Fibroblast of the conjunctiva (primary cell): ENCODE measurements at places on chromosomes 4 and X.

DNA sequence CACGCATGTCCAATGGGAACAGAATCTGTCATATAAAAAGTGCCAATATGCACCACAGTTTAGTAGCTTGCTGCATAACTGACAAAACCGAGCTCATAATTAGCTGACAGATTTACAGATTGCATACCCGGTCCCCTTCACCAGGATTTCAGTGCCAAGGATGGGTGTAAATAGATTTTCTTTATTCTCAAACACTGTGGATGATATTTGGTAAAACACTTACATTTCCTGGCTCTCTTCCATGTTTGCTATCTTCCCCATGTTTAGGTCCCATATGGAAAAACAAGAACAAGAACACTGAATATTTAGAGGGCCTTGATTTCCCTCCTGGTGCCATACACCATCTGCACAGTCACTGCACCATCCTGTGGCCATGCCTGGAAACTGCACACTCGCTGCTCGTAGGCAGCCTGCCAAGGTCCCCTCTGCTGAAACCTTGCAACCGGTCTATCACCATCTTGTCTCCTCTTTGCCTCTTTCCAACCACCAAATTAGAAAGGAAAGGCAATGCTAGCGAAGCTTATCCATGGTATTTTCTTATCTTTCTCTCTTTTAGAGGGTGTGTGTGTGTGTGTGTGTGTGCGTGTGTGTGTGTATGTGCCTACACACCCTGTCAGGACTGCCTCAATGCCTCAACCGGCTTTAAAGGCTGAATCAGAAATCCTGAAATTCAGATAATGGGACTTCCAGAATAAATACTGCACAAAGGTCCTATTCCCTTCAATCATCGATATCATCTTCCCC is 124.2 kb upstream of the MBNL3 start:
- DNase-seq: peak; percentile 12

- DNase-seq: peak; percentile 1
Measured at GRCh38 chr4:126582737-126583136, 1050.0 kb upstream of the INTU start.

DNA sequence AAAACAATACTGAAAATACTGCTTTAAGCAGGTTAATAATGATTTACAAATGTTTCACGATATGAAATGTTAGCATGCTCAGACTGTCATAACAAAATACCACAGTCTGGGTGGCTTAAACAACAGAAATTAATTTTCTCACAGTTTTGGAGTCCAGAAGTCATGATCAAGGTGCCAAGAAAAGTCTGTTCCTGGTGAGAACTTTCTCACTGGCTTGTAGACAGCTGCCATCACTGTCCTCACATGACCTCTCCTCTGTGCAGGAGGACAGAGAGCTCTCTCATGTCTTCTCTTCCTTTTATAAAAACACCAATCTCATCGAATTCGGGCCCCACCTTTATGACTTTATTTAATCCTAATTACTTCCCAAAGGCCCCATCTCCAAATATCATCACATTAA is 426.7 kb downstream of the KLHL13 start:
- no peak for DNase-seq

- peak; percentile 13 for DNase-seq
Measured at GRCh38 chrX:150575419-150575814, 7.0 kb downstream of the MTM1 start.

DNA sequence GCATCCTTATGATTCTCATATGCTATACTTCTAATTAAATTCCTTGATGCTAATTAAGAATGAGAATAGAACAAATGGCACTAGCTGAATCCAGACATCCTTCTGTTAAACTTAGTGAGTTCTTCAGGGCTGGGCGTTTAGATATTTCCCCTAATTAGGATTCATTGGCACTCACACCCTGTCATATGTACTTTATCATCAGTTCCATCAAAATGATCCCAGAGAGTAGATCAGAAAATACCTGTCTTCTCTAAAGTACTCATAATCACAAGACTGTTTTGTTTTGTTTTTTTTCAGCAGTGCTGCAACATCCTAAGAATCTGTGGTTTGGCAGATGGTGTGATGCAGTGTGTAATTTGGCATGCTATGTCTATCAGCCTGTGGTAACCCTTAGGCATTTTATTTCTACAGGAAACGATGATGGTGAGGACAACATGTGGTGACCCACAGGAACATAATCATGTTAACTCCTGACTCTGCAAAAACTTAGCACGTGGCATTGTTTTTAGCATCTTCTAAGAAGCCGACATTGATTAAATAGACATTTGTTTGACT is 2528.4 kb downstream of the ARAP2 start:
- peak; percentile 74 for DNase-seq

DNA sequence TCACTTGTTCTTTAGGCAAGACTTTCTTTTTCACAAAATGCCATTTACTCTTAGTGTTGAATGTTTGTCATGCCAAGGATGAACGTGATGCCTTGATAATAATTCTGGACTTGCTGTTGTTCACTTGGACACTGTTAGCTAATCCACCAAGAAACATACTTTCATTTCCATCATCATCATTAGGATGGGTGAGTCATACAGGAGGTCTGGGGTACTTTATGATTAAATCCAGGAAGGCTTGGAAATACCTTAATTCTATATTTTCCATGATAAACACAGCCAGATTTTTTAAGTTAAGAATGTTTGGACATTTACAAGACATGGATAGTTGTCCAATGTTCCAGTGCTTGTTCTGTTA is 260.7 kb upstream of the GIMD1 start:
- no peak for DNase-seq

DNA sequence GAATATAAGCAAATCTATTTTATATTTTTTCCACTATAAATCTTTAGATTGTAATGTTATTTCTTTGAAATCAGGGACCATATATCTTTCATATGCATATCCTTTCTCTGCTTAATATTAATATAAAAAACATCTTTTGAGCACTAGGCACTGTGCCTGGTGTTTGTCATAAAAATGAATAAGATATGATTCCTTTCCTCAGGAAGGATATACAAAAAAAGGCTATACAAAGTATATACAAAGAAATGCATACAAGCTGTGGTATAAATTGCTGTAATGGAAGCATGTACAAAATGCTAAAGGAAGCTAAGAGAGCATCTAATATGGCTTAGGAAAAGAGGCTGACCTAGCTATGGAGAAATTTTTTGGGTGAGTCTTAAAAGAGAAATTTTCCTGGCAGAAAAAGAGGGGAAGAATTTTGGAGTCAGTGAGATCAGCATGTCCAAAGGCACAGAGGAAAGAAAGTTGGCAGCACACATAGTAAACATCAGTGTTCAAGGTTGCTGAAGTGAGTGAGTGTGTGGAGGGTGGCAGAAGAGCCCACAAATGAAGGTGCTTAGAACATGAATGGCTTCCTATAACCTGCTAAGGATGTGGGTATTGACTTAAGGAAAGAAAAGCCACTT is 500.0 kb downstream of the SPRY1 start:
- DNase-seq: no peak

DNA sequence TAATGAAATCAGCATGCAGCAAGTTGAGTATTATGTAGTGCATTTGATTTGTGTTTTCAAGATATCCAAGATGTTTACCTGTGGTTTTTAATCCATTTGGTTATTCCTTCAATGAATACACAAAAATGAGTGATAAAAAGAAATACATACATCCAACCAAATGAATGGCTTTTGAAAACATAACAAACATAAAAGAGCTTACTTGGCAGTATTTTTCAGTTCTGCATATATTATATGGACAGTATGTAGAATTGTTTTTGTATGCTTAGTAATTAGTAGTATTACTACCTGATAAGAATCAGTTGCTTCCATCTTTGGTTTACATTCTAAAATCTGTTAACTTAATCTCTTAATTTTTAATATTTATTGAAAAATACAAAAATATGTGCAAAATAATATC is 908.9 kb upstream of the AGA start:
- DNase-seq: no peak

GRCh38 chr4:7160439-7160838 is 31.9 kb upstream of the SORCS2 start:
- DNase-seq: no peak

DNA sequence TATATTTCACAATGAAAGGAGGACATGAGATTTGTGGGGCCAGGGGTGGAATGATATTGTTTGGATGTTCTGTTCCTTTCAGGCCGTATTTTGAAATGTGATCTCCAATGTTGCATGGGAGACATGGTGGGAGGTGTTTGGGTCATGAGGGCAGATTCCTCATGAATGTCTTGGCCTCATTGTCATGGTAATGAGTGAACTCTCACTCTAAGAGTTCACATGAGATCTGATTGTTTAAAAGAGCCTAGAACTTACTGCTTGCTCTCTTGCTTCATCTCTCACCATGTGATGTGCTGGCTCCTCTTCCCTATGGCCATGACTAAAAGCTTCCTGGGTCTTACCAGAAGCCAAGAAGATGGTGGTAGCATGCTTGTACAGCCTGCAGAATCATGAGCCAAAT is 1183.0 kb downstream of the TECRL start:
- no peak for DNase-seq

DNA sequence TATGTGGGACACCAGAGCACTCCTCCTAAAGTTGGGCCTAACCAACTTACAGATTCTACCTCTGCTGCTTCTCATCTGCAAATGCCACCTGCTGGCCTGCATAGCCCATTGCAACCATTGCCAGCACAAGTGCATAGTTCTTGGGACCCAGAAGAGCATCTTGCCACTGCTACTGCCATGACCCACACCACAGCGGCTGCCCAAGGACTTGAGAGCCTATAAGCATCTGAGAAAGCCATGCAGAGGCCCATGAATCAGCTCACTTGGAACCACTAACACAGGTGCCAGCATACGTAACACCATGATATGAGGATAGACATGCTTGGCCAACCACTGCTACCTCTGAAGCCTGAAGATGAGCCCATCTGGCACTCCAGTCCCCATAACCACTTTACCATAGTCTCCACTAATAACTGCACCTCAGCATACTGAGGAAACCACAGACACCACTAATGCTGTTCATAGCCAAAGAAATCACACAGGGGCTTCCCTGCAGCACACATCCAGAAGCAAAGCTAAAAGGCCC is 258.1 kb upstream of the AGTR2 start:
- DNase-seq: no peak

DNA sequence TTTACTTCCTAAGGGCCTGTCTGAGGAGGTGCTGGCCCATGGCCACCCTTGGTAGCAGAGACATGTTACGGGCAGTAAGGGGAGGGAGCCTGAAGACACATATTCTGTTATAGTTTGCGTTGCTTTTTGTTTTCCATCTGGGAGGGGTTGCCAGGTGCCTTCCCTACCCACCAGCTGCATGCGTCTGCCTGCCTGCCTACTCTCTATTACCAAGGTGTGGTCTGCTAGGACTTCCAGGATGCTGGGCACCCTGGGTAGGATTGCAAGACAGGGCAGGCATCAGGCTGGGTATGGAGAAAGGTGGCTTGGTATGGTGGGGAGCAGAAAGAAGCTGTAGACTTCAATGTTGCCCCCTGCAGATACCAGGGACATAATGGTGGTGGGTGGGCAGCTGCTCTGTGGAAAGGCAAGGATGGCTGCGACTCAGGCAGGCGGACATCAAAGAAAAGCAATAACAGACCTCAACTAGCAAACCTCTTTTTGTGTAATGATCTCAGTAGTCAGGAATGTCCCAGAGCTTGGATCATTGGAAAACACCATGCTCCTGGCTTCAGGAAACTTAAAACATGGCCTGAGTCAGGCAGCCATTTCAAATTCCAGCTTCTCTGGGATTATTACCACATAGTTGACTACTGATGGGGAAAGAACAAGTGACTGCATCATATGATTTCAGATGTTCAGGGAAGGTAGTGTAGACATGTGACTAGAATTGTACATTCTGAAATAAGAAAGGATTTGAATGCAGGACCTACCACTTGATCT is 67.8 kb downstream of the HOPX start:
- DNase-seq: no peak

DNA sequence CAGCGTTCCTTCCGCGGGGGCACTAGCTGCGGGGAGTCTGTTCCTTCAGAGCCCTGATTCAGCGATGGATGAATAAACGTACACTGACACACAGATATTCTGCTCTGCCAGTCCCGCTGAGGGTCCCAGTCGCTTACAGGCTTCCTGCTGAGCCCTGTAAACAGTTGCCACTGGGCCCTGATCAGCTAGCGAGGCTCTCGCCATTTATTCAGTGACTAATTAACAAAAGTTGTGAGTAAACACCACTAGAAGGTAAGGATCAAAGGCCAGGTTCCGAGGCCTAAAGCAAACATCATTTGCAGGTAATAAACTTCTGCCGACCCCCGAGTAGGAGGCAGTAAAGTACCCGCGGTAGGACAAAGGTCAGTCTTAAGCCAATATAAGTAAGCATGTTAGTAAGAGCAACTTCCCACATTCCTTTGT is 442.6 kb upstream of the GALNT7 start:
- DNase-seq: no peak

DNA sequence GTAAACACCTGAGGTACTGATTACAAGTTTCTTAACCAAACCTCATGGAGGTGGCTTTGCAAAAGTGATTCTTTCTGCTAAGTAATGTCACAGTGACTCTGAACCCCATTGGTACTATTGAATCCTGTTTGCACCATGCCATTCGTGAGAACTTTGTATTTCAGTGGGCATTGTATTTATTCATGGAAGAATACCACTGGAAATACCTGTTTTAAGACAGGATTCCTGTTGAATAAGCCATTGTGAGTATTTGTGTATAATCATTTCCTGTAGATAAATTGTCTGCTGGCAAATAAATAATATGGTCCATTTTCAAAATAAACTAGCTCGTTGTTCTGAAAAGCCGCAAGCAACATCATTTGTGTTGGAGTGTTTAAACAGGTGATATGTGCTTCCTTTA is 136.4 kb upstream of the GUCY1A1 start:
- no peak for DNase-seq

GRCh38 chr4:9962611-9963314 is 58.5 kb downstream of the SLC2A9 start:
- no peak for DNase-seq

DNA sequence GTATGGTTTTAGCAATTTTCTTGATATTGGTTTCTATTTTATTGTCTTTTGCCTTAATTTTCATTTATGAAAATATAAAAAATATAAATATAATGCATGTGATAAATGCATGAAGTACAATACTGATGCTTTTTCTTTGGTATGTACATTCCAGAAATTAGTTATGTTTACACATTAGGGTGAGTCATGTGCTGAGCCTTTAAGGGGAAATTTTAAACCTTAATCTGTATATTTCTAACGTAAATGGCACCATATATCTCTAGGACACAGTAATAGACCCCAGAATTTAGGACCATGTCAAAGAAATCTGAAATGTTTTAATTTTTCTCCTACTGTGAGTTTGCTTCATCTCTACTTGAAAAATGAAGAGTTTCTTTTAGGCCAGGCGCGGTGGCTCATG is 117.8 kb upstream of the SPRY1 start:
- DNase-seq: no peak

GRCh38 chr4:74665876-74666275 is 128.4 kb downstream of the BTC start:
- DNase-seq: no peak
